ENCODE measurements at places on chromosomes 12 and 14.
A peak's percentile ranks its signal among the peaks of the same experiment; 100 is the strongest.

GRCh38 chr12:22312336-22312735 is 22.2 kb downstream of the ST8SIA1 start:
- no peaks in the 10 kb centered on the region for H3K27me3 ChIP-seq
- H3K4me1 ChIP-seq, result no peaks in the 10 kb centered on the region
- no peak overlapping the region for H3K4me3 ChIP-seq
- H3K36me3 ChIP-seq, result no peaks in the 10 kb centered on the region
- no peak overlapping the region for H3K27ac ChIP-seq

DNA sequence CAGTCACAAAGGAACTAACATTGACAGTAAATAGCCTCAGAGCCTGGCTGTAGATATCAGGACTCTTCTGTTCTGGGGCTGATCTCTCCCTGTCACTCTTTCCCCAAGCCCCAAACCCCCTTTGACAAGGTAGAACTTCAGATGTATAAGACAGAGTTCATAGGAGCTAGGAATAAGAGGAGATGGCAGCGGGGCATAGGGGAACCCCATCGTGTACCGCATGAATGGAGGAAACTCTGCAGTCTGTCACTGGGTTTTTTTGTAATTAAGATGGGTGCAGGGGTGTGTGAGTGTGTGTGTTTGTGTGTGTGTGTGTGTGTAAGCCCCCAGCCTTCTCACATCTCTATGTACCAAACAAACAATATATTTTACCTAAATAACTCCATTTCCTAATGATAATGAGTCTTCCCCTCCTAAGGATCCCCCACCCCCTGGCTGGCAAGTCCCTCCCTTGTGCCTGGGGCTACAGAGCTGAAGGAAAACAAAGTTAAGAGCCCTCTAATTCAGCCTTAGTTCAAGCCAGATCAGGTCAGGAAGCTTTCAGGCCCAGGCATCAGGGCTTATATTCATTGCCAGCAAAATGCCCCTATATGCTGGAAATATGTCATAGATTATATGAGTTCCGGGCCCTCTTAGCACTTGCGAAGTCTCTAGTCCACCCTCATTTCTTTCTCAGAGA is 9.1 kb upstream of the HOXC4 start:
- H3K4me1 ChIP-seq, result no peaks in the 10 kb centered on the region
- H3K4me3 ChIP-seq, result no peak overlapping the region
- H3K27me3 ChIP-seq, result no peaks in the 10 kb centered on the region
- no peak for DNase-seq

DNA sequence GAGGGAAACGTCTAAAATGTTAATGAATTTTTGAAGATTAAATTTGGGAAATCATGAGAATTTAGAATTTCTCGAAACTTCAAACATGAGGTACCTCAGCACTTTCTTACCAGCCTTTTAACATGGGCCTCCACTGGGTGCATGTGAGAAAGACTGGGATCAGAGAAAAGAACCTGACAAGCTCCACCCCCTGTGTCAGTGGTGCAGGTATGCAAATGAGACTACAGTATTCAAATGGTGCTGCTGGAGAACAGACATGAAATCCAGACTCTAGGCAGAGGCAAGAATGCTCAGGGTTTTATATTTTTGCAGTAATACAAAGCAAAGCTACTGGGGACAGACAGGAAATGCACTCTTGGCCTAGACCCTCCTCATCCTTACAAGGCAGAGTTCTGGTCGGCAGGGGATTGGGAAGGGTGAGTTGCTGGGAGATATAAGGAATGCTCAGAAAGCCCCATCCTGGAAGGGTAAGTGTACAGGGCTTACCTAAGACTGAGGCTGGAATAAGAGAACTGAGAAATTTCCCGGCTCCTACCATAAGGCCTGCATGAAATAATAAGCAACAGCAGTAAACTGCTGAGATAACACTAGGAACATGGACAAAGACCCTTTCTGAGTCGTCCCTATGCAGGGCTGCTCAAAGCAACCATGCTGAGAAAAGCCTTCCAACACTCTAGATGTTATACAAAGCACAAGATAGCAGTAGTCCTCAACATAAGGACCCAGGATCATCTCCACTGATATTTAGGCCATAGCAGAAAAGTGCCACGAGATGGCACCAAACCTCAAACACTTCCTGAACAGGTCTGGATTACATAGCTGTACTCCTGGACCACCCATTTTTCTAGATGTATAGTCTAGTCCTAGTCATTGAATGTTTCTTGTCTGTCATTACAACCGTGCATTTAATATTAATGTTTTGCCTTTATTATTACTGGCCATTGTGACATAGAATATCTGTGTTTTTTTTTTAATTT is 260.8 kb downstream of the RASSF9 start:
- no peak overlapping the region for H3K27ac ChIP-seq
- H3K36me3 ChIP-seq, result no peaks in the 10 kb centered on the region
- no peak overlapping the region for H3K4me3 ChIP-seq
- peak; percentile 71 for DNase-seq

GRCh38 chr14:31166271-31166561 is 41.4 kb downstream of the HECTD1 start:
- H3K27ac ChIP-seq, result peak overlapping the region; percentile 12
- no peak overlapping the region for H3K4me3 ChIP-seq
- no peak for DNase-seq
- H3K4me1 ChIP-seq, result no peaks in the 10 kb centered on the region
- H3K27me3 ChIP-seq, result no peaks in the 10 kb centered on the region

- H3K36me3 ChIP-seq, result peaks cover 3% of the 10 kb centered on the region
- peak overlapping the region; percentile 96 for H3K4me3 ChIP-seq
- H3K4me1 ChIP-seq, result peaks cover 5% of the 10 kb centered on the region
- DNase-seq, result no peak
Measured at GRCh38 chr12:64452559-64453329, 824 bp downstream of the TBK1 start.
